ENCODE measurements at places on chromosomes 13 and 19.

- DNase-seq: peak; percentile 51
Measured at GRCh38 chr13:46039411-46040182, 12.9 kb downstream of the ZC3H13 start.

- peak; percentile 67 for DNase-seq
Measured at GRCh38 chr19:33797802-33798671, 1.4 kb downstream of the KCTD15 start.

- DNase-seq: no peak
Measured at GRCh38 chr13:21075011-21075378, 13.6 kb upstream of the LATS2 start.

DNA sequence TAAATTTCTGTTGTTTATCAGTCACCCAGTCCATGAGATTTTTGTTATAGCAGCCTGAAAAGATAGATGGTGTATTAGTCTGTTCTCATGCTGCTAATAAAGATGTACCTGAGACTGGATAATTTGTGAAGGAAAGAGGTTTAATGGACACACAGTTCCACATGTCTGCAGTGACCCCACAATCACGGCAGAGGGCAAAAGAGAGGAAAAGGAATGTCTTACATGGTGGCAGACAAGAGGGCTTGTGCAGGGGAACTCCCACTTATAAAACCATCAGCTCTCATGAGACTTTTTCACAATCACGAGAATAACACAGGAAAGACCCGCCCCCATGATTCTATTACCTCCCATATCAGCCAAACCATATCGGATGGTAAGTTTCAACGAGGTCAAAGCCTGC is 309.2 kb downstream of the LIG4 start:
- DNase-seq: no peak

DNA sequence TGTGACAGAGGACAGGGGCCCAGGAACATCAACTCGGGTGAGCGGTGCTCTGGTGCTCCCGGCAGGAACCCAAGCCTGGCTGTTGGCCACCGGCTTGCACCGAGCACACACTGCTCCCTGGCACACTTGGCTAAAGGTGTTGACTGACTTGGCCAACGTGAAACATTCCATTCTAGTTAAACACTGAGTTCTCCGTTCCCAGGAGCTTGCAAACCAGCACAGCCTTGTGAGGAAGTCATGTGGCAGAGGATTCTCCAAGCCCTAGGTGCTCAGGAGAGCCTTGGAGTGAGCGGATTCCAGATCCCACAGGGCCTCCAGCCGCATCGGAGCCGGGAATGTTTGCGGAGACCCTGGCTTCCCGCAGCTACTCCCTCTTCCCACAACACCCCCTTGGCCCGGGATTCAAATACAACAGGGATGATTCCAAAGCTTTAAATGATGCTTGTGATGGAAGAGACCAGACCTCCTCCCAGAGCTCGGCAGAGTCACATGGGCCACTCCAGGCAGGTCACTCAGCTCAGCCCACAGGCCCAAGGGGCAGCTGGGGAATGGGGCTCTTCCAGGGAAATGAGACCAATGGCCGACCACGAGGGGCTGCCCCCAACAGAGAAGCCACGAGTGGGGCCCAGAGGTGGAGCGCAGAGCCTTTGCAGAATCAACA is 2.9 kb downstream of the C13orf46 start:
- no peak for DNase-seq

- peak; percentile 98 for DNase-seq
Measured at GRCh38 chr19:1252821-1253513, 4.6 kb downstream of the MIDN start.

- peak; percentile 61 for DNase-seq
Measured at GRCh38 chr13:21240586-21240985, 64.1 kb downstream of the MRPL57 start.

DNA sequence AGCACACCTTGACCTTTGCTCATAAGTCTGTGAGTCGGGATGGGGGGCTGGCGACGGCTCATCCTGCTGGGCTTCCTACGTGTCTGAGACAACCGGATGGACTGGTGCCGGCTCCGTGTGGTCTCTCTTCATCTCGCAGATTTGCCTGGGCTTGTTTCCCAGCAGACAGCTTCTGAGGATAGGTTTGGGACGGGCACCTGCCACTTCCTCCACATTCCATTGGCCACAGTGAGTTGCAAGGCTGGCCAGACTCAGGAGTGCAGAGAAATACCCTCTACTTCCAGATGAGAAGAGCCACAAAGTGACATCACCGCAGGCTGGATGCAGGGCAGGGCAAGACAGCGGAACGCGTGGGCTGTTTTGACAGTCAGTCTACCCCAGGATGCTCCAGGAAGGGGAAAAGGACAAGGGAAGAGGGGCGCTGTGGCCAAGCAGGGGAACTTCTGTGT is 48.1 kb downstream of the IRS2 start:
- DNase-seq: no peak

DNA sequence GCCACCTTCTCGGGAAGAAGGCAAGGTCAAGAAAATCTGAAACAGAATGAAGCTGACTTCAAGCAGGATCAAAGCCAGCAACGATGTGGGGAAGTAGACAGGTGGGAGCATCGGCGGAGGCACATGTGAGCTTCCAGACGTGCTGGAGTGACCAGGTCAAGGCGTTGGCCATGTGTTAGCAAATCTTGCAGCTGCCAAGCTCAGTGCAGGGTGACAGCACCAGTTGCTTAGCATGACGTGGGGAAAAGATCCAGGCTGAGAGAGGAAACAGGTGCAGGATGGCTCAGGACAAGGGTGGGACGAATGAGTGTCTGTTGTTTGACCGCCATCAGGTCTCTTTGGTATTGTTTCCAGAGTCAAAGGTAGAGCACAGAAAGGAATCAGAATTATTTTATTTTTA is 92.3 kb downstream of the TNFSF13B start:
- no peak for DNase-seq

DNA sequence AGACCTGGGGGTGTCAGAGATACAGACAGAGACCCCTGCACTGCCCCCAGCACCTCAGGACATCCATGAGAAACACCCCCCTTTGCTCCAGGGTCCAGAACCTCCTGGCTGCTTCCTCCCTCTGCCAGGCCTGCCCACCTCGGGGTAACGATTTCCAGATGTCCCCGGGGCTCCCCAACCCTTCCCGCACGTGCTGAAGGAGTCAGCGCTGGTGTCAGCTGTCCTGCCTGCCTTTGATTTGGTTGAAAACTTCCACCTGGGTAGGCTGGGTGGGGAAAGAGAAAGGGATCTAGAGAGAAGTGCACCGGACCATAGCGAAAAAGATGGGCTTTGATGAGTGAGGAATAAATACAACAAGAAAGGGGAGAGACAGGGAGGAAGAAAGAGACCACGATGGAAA is 1.5 kb upstream of the CGB7 start:
- DNase-seq: no peak

- no peak for DNase-seq
Measured at GRCh38 chr13:22505489-22505888, 675.3 kb upstream of the SGCG start.

GRCh38 chr13:50276550-50276949 is 261.3 kb downstream of the KCNRG start:
- DNase-seq: no peak

DNA sequence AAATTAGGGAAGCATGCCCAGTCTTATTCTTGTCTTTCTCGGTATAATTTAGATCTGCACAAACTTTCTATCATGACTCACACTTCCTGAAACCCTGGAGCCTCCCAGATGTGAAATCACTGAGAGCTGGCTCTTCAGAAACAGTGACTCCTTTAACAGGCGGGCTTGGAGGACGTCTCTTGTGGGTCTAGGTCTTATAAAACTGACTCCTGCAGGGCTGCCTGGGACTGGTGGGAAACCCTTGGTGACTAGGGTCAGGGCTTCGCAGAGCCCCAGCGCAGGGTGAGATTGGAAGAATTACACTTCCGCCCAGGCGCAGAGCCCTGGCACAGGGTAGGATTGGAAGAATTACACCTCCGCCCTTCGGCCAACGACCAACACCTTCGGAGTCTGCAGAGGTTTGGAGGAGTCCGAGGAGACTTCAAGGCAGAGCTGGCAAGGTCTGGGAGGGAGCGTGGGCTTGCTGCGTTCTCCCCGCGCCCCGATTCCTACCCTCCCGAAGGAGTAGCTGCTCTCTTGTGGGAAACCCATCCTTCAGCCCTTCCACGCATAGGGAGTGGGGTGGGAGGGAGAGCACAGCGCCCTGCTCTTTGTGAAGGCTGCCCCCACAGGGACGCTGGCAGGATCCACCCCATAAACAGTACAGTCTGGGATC is 43.4 kb upstream of the MAP3K10 start:
- DNase-seq: peak; percentile 78

GRCh38 chr13:77907666-77908341 is 10.8 kb downstream of the EDNRB start:
- no peak for DNase-seq

DNA sequence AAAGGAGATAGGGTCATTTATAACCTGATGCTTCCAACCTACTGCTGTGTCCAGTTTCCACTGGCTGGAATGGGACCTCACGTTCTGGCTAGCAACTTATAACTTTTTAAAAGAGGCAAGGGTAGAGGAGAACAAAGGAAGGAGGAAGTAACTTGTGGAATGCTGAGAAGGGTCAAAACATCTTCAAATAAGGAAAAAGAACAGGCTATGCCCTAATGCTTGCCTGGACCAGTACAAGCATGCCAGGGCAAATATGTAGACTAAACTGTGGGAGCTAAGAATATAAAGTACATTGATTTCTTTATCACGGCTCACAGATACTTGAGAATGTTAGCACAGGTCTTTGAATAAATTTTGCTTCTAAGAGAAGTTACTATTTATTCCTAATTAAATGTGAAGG is 1.5 kb upstream of the ZNF561 start:
- no peak for DNase-seq

GRCh38 chr19:46845959-46846459 is 4.6 kb downstream of the AP2S1 start:
- no peak for DNase-seq

GRCh38 chr13:29901710-29902631 is 51.6 kb upstream of the UBL3 start:
- peak; percentile 90 for DNase-seq

DNA sequence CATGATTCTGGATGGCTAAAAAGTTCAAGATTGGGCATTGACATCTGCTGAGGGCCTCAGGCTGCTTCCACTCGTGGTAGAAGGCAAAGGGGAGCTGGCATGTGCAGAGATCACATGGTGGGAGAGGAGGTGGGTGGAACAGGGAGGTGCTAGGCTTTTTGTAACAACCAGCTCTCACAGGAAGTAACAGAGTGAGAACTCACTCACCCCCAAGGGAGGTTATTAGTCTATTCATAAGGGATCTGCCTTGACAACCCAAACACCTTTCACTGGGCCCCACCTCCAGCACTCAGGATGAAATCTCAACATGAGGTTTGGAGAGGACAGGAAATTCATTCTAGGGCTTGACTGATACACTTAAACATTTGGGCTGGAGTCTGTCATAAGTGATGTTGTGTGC is 197.7 kb upstream of the RNF113B start:
- no peak for DNase-seq

DNA sequence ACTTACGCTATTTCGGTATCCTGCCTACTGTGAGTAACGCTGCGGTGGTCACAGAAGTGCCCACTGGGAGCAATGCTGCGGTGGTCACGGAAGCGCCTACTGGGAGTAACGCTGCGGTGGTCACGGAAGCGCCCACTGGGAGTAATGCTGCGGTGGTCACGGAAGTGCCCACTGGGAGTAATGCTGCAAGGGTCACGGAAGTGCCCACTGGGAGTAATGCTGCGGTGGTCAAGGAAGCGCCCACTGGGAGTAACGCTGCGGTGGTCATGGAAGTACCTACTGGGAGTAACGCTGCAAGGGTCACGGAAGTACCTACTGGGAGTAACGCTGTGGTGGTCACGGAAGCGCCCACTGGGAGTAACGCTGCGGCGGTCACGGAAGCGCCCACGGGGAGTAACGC is 52.1 kb upstream of the SOX1 start:
- DNase-seq: no peak

DNA sequence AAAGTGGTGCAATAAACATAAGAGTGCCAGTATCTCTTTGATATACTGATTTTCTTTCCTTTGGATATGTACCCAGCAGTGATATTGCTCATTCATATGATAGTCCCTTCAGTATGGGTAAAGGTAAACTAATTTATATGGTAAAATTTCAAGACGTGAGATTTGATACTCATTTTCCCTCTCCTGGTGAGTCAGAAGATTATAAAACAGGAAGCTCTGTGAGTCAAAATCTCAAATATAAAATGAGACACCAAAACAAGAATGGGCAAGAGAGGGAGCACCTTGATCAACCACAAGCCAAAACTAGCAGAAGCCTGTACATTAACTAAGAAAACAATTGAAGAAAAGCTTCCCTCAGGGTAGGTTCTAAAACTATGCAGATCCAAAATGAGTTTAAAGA is 216.3 kb downstream of the SLITRK6 start:
- DNase-seq: no peak

- no peak for DNase-seq
Measured at GRCh38 chr13:80361883-80362327, 21.0 kb upstream of the SPRY2 start.

DNA sequence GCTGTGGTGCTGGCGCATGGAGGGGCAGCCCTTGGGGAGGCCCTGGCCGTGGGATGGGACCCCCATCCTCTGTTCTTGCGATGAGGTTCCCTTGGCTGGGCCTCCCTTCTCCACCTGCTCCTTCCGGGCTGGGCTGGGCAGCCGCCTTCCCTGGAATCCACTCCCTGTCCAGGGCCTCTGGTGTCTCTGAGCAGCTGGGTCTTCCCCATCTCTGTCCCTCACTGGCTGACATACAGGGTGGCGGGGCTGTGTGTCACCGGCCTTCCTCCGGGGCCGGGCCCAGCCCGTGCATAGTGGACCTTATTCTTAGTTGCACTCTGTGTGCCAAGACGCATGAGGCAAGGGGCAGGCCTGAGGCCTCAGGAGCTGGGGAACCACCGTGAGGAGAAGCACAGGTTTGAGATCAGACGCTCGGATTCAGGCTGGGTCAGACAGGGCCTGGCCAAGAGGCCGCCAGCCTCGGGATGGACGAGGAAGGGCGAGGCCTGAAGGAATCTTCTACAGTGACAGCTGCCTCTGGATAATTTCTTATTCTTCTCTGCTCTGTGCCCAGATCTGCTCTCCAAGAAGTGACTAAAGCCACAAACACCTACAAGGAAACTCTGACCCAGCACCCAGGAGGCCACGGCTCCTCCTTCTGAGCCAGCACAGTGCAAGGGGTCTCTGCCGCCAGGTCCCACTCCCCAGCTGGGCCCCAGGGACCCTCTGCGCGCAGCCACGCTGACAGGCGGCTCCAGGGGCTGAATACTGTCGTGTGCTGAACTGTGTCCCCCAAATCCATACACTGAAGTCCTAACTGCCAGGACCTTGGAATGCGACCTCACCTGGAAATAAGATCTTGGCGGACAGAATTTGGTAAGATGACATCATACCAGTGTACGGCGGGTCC is 11.0 kb downstream of the SGTA start:
- DNase-seq: peak; percentile 15

GRCh38 chr19:5143471-5144411 is 174.8 kb downstream of the KDM4B start:
- DNase-seq: no peak

DNA sequence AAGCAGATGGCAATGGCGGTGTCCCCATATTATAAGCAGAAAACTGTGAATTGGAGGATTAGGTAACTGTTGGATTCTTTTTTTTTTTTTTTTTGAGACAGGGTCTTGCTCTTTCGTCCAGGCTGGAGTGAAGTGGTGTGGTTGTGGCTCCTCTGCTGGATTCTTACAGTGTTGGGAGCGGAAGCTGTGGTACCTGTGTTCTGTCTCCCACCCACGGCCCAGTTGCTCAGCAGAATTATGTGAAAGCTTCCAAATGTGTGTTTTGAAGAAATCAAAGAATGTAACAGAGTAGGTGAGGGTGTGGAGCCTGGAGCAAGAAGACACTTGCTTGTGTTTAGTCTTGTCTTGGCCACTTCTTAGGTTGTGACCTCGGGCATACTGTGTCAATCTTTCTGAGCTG is 295.6 kb downstream of the SHISA2 start:
- DNase-seq: no peak

GRCh38 chr13:33245505-33246158 is 39.9 kb downstream of the STARD13 start:
- no peak for DNase-seq
